CD4-positive, alpha-beta memory T cell (primary cell): ENCODE measurements at places on chromosomes 5 and 9. TPM values are rescaled to one million over a fixed set of nuclear protein-coding genes. Genes with fewer than 3 reads are reported as not detected.

KIF24 gene
- 0.32 TPM for total RNA-seq

DNA sequence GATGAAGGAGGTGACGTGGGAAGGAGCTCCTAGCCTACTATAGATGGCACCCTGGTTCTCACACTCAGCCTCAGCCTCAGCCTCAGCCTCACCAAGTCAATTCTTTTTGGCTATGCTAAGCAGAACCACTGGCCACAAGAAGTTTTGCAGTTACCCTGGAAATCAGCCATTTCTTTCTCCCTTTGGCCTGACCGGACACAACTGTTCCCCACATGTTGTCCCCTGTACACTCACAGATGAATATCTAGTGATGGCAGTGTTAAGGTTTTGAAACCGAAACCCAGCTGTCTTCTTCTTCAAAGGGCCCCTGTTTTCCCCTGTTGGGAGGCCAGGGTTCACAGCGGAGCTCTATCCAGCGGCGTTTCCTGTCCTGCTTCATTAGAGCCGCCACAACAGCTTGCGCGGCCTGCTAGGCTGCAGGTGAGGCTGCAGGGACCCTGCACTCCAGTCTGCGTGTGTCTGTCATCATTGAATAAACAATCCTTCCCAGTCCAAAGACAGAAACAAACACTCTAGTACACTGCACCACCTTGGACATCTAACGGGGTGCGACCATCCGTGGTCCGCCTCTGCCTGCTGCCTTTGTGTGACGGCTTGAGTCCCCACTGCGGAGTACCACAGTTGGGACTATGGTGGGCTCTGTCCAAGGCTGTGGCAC is 250.5 kb downstream of the DENND1A start:
- H3K4me3 ChIP-seq, result no peak overlapping the region
- H3K27me3 ChIP-seq, result no peaks in the 10 kb centered on the region
- DNase-seq, result no peak
- H3K4me1 ChIP-seq, result peaks cover 18% of the 10 kb centered on the region
- H3K36me3 ChIP-seq, result no peaks in the 10 kb centered on the region

DNA sequence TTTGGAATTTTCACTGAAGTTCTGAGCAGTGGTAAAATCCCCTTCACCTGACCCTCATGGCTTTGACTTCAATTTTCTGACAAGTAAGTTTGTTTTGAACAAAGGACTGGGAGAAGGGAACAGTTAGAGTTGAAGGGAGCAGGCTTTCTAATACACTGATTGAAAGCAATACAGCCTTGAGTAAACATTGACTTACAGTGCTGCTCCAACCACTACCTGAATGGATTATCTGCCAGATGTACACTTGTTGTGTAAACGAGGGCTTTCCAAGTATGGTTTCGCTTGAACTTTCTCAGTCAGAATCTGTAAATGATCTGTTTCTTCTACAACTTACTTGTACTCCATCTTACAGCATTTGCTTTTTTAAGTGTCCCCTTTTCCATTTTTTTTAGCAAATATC is 1414.9 kb upstream of the NUDT12 start:
- no peaks in the 10 kb centered on the region for H3K4me1 ChIP-seq
- H3K36me3 ChIP-seq, result no peaks in the 10 kb centered on the region
- DNase-seq, result no peak
- no peak overlapping the region for H3K27ac ChIP-seq

GRCh38 chr5:123505633-123506032 is 6.3 kb upstream of the CSNK1G3 start:
- no peaks in the 10 kb centered on the region for H3K27me3 ChIP-seq
- H3K4me1 ChIP-seq, result no peaks in the 10 kb centered on the region

GRCh38 chr9:86795047-86795442 is 152.3 kb downstream of the GAS1 start:
- no peak overlapping the region for H3K4me3 ChIP-seq
- no peak overlapping the region for H3K27ac ChIP-seq
- DNase-seq, result no peak
- H3K27me3 ChIP-seq, result no peaks in the 10 kb centered on the region
